ENCODE measurements at places on chromosomes 13 and 19. TPM values are rescaled to one million over a fixed set of nuclear protein-coding genes. Genes with fewer than 3 reads are reported as not detected.

DNA sequence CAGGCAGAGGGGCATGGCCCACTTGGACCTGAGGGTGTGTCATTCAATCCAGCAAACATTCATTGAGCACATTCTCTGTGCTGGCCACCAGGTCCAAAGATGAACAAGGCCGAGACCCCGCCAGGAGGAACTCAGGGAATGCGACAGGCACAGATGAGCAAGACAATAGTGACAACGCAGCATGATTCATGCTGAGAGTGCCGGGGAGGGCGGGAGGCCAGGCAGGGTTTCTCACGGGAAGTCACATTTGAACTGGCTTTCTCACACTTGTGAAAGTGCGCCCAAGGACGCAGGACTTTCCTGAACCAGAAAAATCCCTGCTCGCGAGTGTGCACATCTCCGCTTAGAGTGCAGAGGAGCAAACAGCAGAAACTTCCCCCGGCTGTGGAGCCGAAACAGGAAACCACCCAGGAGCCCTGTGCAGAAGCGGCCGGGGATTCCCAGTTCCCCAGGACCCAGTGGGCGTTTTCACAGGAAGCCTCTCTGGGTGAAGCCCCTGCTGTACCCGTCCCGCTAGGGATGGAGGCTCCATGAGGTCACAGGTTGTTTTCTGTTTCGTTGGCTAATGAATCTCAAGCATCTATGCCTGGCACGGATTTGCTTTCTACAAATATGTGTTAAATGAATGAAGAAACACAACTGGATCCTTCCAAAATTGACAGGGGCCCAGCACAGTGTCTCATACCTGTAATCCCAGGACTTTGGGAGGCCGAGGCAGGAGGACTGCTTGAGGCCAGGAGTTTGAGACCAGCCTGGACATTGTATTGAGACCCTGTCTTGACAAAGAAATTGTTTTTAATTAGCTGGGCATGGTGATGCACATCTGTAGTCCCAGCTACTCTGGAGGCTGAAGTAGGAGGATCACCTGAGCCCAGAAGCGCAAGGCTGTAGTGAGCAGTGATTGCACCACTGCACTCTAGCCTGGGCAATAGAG, 68.4 kb upstream of the TM9SF2 start:
- DNase-seq, result peak; percentile 49

- DNase-seq, result no peak
Measured at GRCh38 chr19:939922-940321, 14.1 kb downstream of the ARID3A start.

GRCh38 chr13:36862722-36863121, 43.7 kb downstream of the RFXAP start:
- DNase-seq, result no peak

- no peak for DNase-seq
Measured at GRCh38 chr13:58963321-58963720, 1200.4 kb downstream of the DIAPH3 start.

GRCh38 chr13:75174481-75174880, 307.5 kb downstream of the TBC1D4 start:
- DNase-seq, result no peak

The BLOC1S3 gene
- 7.6 TPM for polyA plus RNA-seq

The TNFSF11 gene
- not detected for polyA plus RNA-seq
